ENCODE measurements at places on chromosomes 11 and 22.

- H3K27me3 ChIP-seq, result no peaks in the 10 kb centered on the region
- H3K36me3 ChIP-seq, result peaks cover 4% of the 10 kb centered on the region
- DNase-seq, result no peak
- H3K4me3 ChIP-seq, result no peak overlapping the region
- H3K27ac ChIP-seq, result no peak overlapping the region
Measured at GRCh38 chr11:126411971-126412381, 56.5 kb downstream of the ST3GAL4 start.

DNA sequence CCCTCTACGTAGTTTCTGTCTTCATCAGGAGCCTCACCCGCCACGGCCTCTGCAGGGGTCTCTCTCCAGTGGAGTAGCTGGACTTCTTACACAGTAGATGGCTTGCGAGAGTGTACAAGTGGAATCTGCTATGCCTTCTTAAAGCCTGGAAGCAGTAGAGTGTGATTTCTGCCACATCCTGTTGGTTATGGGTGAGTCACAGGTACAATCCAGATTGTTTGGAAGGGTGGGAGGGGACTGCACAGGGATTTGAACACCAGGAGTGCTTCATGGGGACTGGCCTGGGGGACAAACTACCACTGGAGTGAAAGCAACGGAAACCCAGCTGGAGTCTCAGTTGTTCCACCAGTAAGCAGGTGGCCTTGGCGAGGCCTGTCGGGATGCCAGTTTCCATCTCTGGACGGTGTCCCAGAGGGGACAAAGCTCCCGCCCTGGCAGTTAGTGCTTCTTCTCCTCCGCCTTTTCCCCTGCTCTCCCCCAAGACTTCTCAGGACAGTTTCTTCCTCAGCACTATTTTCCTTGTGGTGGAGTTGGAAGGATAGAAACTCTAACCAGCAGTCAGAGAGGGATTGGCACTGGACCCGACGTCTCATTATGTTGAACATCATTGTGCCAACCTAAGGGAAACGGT lies 85.0 kb upstream of the RCN1 start:
- DNase-seq, result no peak
- no peak overlapping the region for H3K27ac ChIP-seq
- no peaks in the 10 kb centered on the region for H3K36me3 ChIP-seq
- H3K4me1 ChIP-seq, result no peaks in the 10 kb centered on the region

- H3K27me3 ChIP-seq, result no peaks in the 10 kb centered on the region
- peaks cover 24% of the 10 kb centered on the region for H3K36me3 ChIP-seq
- peak overlapping the region; percentile 16 for H3K27ac ChIP-seq
- peaks cover 92% of the 10 kb centered on the region for H3K4me1 ChIP-seq
- peak; percentile 44 for DNase-seq
- no peak overlapping the region for H3K4me3 ChIP-seq
Measured at GRCh38 chr11:63869683-63870082, 30.8 kb downstream of the MARK2 start.

- H3K27me3 ChIP-seq, result no peaks in the 10 kb centered on the region
- no peak within 1 kb of the TSS for H3K4me3 ChIP-seq
- no peak within 1 kb of the TSS for H3K27ac ChIP-seq
- DNase-seq, result no peak
Measured at GRCh38 chr11:22860241-22860640, at the start of gene CCDC179. Gene CCDC179, minus strand, starts transcription at chr11:22860474. Its CDS starts 53 bp downstream, at chr11:22860421.

DNA sequence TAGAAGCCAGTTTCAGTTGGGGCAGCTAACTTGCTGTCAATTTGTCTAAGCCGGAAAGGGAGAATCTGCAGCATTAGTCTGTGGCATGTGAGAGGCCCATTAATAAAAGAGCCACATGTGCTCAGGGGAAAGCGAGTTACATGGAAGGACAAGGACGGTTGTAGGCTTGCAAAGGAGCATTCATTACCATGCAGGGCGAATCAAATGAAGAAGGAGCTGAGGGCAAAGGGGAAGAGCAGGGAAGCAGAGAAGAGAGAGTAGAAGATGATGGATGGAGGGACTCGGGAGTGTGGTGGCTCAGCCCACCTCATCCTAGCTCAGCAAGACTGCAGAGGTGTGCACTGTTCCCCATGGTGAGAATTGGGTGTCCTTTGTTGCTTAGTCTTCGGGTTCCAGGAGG lies 152.7 kb upstream of the TBCEL start:
- H3K4me3 ChIP-seq, result no peak overlapping the region
- no peaks in the 10 kb centered on the region for H3K36me3 ChIP-seq
- no peak for DNase-seq
- H3K27ac ChIP-seq, result no peak overlapping the region

DNA sequence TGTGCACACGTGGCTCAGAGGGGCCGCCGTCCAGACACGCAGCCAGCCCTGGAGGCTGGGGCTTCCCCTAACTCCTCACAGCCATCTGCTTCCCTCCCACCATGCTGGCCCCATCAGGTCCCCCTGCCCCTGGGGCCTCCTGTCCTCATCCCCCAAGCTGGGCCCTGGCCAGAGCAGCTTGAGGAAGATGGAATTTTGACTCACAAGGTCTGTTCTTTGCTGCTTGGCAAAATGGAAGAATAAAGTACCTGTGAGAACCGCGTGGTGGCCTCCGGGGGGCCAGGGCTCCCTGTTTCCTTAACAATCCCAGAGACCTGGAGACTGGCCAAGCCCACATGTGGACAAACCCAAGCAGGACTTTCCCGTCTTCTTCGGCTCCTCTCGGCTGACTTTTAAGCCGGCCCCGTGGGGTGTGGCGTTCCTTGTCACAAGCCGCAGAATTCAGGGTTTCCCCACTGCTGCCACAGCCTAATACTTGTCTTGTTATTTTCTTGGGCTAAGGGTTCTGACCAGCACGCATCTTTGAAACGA lies 872.8 kb downstream of the BRD1 start:
- no peaks in the 10 kb centered on the region for H3K36me3 ChIP-seq
- no peaks in the 10 kb centered on the region for H3K4me1 ChIP-seq
- no peak overlapping the region for H3K27ac ChIP-seq
- no peak overlapping the region for H3K4me3 ChIP-seq
- H3K27me3 ChIP-seq, result peaks cover 9% of the 10 kb centered on the region

DNA sequence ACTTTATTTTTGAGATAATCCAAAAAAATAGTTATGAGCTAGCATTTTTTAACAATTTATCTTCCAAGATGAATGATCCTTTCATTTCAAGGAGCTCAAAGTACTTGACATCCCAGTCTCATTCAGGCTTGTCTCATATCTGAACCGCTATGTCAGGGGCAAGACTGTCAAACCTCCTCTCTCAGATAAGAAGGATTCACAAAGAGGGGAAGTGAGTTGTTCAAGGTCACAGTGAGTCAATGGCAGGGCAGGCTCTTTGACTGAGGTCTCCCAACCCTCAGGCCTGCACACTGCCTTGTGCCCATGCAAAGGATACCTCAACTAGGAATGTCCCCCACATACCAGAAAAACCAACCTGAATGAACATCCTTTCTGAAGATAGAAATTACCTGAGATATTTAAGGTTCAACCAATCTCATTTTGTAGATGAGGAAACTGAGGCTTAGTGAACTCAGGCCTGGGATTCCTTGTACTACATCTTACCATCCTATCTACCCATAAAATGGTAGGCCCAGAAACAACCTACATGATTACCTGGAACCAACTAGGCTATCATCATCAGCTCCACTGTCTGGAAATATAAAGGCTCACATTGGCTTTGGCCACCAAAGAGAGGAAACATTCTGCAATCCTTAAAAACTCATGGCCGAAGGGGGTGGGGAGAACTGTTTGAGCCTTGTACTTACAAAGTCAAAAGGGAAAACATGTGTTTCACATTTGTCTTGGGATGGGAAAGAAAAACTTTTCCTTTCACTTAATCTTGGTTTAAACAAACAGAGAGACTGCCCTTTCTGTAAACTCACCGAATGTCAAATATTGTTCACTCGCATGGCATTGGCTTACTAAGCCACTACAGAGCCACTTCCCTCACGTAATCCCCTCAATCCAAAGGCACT lies 51.1 kb downstream of the LIF start:
- peaks cover 2% of the 10 kb centered on the region for H3K27me3 ChIP-seq
- no peaks in the 10 kb centered on the region for H3K36me3 ChIP-seq
- peaks cover 64% of the 10 kb centered on the region for H3K4me1 ChIP-seq
- H3K4me3 ChIP-seq, result peak overlapping the region; percentile 25

- no peak for DNase-seq
- peaks cover 17% of the 10 kb centered on the region for H3K4me1 ChIP-seq
- H3K36me3 ChIP-seq, result no peaks in the 10 kb centered on the region
- no peak within 1 kb of the TSS for H3K4me3 ChIP-seq
Measured at GRCh38 chr11:124918950-124919349, at the start of gene HEPN1. Gene HEPN1, plus strand, starts transcription at chr11:124919250.

GRCh38 chr11:107494055-107494454 lies 36.4 kb upstream of the CWF19L2 start:
- no peaks in the 10 kb centered on the region for H3K36me3 ChIP-seq
- no peaks in the 10 kb centered on the region for H3K27me3 ChIP-seq
- no peak overlapping the region for H3K27ac ChIP-seq
- H3K4me3 ChIP-seq, result no peak overlapping the region

- H3K4me3 ChIP-seq, result no peak overlapping the region
- H3K27ac ChIP-seq, result no peak overlapping the region
- no peak for DNase-seq
Measured at GRCh38 chr22:35842519-35842913, 124.8 kb downstream of the APOL5 start.

DNA sequence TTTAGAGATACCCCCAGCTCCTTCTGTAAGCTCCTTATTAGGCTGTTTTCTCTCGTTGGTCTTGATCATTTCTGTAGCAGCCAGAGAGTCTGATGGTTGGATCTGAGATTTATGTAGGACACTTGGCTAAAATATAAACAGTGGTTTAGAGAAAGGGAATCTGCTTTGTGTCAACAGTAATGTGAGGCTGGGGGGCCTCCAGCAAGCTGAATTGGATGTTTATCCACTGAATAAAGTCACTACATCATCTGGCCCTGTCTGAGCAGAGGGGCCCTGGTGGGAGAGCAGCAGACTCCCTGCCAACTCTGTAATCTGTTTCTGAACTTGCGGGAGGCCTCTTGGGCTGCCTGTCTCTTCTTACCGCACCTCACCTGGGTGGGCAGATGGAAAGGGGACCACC lies 328.5 kb upstream of the PLET1 start:
- no peaks in the 10 kb centered on the region for H3K36me3 ChIP-seq
- no peak overlapping the region for H3K27ac ChIP-seq
- no peak for DNase-seq

- H3K4me1 ChIP-seq, result no peaks in the 10 kb centered on the region
- H3K27ac ChIP-seq, result no peak overlapping the region
- H3K36me3 ChIP-seq, result no peaks in the 10 kb centered on the region
- no peak for DNase-seq
- peaks cover 12% of the 10 kb centered on the region for H3K27me3 ChIP-seq
Measured at GRCh38 chr11:118114266-118114665, 27.5 kb upstream of the SMIM35 start.

DNA sequence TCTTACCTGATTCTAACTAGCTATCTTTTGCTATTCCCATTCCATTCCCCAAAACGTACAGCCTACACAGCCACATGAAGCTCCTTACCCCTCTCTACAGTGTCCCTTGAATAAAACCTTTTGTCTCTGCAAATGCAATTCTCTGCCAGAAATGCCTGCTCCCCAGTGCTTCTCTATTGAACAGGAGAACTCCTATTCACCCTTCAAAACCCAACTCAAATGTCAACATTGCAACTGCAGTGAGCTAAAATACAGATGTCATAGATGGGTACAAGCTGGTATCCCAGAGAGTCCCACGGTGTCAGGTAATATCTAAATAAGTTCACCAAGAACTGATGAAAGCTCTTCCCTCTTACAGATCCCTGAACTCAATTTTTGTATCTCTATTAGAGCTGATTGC lies 421.7 kb downstream of the INSC start:
- no peak for DNase-seq
- H3K4me3 ChIP-seq, result no peak overlapping the region
- no peaks in the 10 kb centered on the region for H3K4me1 ChIP-seq
- H3K27me3 ChIP-seq, result no peaks in the 10 kb centered on the region

GRCh38 chr11:31822927-31823643 lies 12.0 kb upstream of the PAX6 start:
- DNase-seq, result no peak
- no peak overlapping the region for H3K27ac ChIP-seq
- peaks cover 73% of the 10 kb centered on the region for H3K27me3 ChIP-seq
- H3K36me3 ChIP-seq, result no peaks in the 10 kb centered on the region

DNA sequence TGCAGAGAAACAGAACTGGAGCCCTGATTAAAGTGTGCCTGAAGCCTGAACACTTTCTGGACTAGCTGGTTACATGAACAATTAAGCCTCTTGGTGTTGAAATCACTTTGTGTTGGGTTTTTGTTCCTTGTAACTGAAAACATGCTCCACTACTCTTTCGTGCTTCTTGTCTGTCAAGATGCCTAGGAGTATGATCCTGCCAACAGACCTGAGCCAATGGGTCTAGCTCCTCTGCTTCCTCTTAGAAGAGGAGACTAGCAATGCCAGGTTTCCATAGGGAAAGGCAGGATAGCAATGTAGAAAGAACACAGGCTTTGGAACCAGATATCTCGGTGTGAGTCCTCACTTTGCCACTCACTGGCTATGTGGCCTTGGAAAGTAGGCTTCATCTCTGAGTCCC lies 40.3 kb downstream of the IRAG1 start:
- H3K36me3 ChIP-seq, result no peaks in the 10 kb centered on the region
- no peaks in the 10 kb centered on the region for H3K27me3 ChIP-seq
- H3K27ac ChIP-seq, result no peak overlapping the region
- peaks cover 14% of the 10 kb centered on the region for H3K4me1 ChIP-seq
- DNase-seq, result no peak
- no peak overlapping the region for H3K4me3 ChIP-seq

GRCh38 chr11:133072378-133072777 lies 459.9 kb downstream of the OPCML start:
- H3K27ac ChIP-seq, result no peak overlapping the region
- no peaks in the 10 kb centered on the region for H3K36me3 ChIP-seq
- no peak overlapping the region for H3K4me3 ChIP-seq
- no peak for DNase-seq
- H3K4me1 ChIP-seq, result no peaks in the 10 kb centered on the region
- no peaks in the 10 kb centered on the region for H3K27me3 ChIP-seq

DNA sequence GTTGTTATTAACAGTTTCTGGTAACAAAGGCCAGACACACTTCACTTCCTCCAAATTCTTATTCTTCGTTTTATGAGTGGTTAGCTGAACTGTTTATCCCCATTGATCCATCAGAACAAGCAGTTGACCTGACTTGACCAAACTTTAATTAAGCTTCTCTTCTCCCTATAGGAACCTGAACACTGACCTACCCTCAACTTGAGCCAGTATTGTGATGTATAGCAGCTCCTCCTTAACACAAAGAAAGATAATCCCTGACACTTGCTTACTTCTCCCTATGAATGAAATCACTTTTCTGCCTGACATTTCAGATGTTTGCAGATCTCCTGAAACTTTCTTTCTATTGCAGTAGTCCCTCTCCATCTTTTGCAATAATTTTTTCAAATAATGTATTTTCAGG lies 41.9 kb downstream of the ANO5 start:
- no peak overlapping the region for H3K4me3 ChIP-seq
- peaks cover 3% of the 10 kb centered on the region for H3K27me3 ChIP-seq
- DNase-seq, result no peak
- H3K27ac ChIP-seq, result no peak overlapping the region

DNA sequence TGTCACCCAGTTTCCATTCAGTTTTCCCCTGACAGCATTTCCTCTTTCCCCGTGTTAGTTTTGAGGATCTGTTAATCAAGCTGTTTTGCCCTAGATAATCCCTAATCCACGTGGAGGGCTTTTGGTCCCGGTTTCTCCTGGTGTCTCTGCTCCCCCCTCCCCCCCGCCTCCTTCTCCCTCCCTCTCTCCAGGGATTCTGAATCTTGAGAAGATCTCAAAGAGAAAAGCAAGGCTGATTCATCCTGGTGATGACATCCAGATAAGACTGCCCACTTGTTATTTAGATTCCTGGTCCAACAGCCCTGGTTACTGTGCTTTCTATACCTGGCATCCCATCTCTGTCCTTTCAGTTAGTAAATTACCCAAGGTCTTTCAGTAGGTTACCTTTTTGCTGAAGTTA lies 59.4 kb downstream of the KCNA4 start:
- no peak for DNase-seq
- no peaks in the 10 kb centered on the region for H3K27me3 ChIP-seq
- no peaks in the 10 kb centered on the region for H3K36me3 ChIP-seq
- no peaks in the 10 kb centered on the region for H3K4me1 ChIP-seq
- H3K4me3 ChIP-seq, result no peak overlapping the region

Data from activated CD4-positive, alpha-beta T cell treated with anti-CD3 and anti-CD28 coated beads for 36 hours (primary cell).